ENCODE measurements at places on chromosomes 5 and 9.

DNA sequence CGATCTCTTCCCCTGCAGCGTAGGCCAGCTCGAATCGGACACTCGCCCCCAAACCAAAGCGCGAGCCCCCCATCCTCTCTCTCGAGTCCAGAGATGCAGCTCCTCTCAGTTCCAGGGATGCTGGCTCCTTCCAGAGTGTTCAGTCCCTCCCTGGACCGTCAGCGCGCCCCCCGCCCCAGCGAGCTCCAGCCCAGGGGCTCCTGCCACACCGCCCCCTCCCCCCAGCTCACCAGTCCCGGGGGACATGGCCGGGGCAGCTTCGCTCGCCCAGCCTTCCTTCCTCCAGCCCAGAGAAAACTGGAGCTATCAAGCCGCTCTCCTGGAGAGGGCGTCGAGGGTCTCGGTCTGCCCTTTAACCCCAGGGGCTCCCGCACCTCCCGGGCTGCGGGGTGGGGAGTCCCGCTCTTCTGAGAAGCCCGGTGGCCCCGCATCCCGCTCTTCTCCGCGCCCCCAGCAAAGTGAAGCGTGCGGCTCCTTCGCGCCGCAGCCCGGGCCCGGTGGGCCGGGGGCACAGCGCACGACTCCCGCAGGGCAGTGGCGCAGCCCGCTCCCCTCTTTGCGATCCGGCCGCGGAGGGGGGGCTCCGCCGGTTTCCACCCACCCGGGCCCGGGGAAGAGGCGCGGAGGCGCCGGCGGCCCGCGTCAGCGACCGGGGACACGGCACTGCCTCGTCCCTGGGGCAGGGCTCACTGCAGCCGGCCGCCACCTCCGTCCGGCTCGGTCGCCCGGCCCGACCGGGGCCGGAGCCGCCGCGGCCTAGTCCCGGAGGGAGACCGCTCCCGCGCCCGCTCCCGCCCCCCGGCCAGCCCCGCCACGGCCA, 587 bp downstream of the MIER3 start:
- peak; percentile 13 for DNase-seq

- DNase-seq, result no peak
Measured at GRCh38 chr5:151556806-151557205, 34.3 kb downstream of the FAT2 start.

DNA sequence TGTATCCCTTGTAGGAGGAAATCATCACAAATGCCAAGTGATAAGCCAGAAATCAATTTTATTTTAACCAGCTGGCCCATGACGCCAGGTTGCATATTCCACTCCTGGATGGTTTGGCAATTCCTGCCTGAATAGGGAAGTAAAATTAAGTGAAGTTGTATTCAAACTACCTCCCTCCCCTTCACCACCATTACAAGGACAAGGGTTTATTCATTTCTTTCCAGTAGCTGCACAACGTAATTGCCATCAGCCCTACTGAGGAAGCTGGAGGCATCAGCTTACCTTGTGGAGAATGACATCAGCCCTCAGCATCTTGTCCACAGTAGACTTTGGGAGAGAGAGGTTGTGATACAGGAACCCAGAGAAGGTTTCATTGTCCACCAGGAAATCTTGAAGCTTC, 66.6 kb downstream of the ABCA1 start:
- no peak for DNase-seq

GRCh38 chr5:131328536-131329285, 64.9 kb downstream of the CDC42SE2 start:
- DNase-seq, result peak; percentile 77

DNA sequence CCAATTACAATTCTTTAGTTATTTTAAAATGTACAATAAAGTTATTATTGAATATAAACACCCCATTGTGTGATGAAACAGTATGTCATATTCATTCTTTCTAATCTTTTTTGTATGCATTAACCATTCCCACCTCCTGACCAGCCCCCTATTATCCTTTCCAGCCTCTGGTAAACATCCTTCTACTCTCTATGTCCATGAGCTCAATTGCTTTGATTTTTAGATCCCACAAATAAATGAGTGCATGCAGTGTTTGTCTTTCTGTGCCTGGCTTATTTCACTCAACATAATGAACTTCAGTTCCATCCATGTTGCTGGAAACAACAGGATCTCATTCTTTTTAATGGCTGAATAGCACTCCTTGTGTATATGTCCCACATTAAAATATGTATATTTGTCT, 1858.9 kb upstream of the C9orf72 start:
- DNase-seq, result no peak

DNA sequence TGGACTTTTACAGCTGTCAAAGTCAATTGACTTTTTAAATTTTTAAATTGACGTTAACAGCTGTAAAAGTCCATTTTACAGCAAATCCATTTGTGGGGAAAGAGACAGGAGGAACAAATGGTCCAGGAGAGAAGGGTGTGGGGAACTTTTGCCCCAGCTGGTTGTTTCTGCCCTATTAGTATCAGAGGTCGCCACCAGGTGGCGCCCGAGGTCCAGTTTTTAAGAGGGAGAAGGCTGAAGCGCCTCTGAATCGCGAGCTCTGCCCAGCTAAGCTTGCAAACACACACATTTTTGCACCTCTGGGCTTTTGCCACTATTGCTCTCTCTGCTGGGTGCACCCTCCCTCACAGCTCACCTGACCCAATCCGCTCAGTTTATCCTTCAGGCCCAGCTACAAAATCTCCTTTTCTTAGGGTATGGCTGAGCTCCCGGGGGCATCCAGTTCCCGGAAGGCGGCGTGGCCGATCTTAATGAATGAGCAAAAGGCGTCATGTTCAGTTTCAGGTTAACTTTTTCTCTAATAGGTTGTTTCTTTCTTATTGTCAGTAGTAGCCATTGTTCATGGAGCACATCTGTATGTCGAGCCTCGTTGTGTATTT, 6.3 kb upstream of the TTLL11 start:
- DNase-seq, result peak; percentile 78

DNA sequence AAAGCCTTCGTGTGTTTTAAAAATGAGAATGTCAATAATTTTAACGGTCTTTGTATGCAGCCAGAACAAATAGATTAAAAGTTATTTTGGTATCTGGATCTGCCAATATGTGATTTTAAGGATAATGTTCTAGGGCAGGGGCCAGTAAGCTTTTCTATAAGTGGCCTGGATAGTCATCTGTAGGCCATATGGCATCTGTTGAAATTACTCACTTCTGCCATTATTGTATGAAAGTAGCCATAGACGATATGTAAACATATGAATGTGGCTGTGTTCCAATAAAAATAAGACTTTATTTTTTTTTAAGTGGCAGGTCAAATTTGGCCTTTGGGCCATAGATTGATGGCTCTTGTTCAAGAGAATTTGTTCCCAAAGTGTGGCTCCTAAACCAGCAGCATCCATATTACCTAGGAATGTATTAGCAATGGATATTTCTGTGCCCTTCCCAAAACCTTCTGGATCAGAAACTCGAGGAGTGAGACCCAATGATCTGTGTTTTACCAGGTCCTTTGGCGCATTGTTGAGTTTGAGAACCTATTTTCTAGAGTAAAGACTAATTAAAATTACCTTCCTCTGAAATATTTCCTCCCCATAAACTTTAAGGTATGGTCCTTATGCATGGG, 55.9 kb downstream of the C6 start:
- peak; percentile 32 for DNase-seq

DNA sequence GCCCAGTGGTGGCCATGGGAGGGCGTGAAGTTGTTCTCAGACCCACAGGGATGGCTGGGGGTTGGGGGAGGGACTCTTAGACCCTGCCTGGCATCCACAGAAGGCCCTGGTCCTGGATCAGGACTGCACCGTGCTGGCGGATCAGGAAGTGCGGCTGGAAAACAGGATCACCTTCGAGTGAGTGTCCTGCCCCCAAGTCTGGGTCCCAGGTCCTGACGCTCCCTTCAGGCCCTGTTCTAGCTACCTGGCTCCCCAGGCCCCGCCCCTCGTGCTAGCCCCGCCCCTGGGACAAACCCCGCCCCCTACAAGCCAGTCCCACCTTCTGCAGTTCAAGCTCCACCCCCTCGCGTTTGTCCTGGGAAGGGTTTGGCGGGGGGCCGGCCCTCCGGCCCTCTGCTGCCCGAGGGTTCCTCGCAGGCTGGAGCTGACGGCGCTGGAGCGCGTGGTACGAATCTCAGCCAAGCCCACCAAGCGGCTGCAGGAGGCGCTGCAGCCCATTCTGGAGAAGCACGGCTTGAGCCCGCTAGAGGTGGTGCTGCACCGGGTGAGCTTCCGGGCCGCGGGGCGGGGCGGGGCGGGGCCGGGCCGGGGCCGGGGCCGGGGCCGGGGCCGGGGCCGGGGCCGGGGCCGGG, 12.9 kb downstream of the RGS14 start:
- peak; percentile 86 for DNase-seq

Data from EH (cell line).